HCT116 (cell line): ENCODE measurements at places on chromosomes 3 and 15. TPM values are rescaled to one million over a fixed set of nuclear protein-coding genes. Genes with fewer than 3 reads are reported as not detected.

- H3K4me3 ChIP-seq: no peak overlapping the region
- H3K27ac ChIP-seq: no peak overlapping the region
- H3K36me3 ChIP-seq: no peaks in the 10 kb centered on the region
- H3K27me3 ChIP-seq: peaks cover 6% of the 10 kb centered on the region; the same call in 1 of the 2 replicates
- H3K4me1 ChIP-seq: no peaks in the 10 kb centered on the region
Measured at GRCh38 chr3:18645619-18646018, 220.5 kb upstream of the SATB1 start.

The COLQ gene
- 1.9 TPM for total RNA-seq

- no peak for DNase-seq
- H3K27me3 ChIP-seq: no peaks in the 10 kb centered on the region
- no peaks in the 10 kb centered on the region for H3K36me3 ChIP-seq
- H3K27ac ChIP-seq: no peak overlapping the region
Measured at GRCh38 chr3:16439163-16439847, 74.2 kb downstream of the RFTN1 start.

- H3K4me1 ChIP-seq: peaks cover 59% of the 10 kb centered on the region
- peaks cover 17% of the 10 kb centered on the region; the same call in 1 of the 2 replicates for H3K36me3 ChIP-seq
- no peaks in the 10 kb centered on the region for H3K27me3 ChIP-seq
- H3K4me3 ChIP-seq: peak overlapping the region; percentile 58
- DNase-seq: no peak
Measured at GRCh38 chr3:48429317-48429959, 448 bp downstream of the PLXNB1 start.

- peak overlapping the region; percentile 61 for H3K4me3 ChIP-seq
- no peaks in the 10 kb centered on the region for H3K36me3 ChIP-seq
- H3K27ac ChIP-seq: no peak overlapping the region
- peaks cover 12% of the 10 kb centered on the region for H3K4me1 ChIP-seq
Measured at GRCh38 chr3:32780071-32780734, 37.6 kb upstream of the TRIM71 start.

DNA sequence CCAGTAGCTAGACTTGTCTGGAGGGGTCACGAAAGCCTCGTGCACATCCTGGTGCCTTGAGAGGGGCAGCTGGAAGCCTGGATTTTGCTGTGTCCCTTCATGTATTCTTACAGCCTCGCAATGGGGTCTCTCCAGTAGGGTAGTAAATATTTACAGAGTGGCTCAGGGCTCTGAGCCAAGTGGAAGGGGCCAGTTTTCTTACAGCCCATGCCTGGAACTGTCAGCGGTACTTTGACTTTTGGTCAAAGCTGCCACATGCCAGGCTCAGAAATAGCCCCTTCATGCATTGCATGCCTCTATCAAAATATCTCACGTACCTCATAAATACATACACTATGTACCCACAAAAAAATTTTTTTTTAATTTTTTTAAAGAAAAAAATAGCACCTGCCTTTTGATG lies 119.2 kb downstream of the OSBPL10 start:
- no peaks in the 10 kb centered on the region for H3K27me3 ChIP-seq
- no peaks in the 10 kb centered on the region for H3K36me3 ChIP-seq
- no peaks in the 10 kb centered on the region for H3K4me1 ChIP-seq

DNA sequence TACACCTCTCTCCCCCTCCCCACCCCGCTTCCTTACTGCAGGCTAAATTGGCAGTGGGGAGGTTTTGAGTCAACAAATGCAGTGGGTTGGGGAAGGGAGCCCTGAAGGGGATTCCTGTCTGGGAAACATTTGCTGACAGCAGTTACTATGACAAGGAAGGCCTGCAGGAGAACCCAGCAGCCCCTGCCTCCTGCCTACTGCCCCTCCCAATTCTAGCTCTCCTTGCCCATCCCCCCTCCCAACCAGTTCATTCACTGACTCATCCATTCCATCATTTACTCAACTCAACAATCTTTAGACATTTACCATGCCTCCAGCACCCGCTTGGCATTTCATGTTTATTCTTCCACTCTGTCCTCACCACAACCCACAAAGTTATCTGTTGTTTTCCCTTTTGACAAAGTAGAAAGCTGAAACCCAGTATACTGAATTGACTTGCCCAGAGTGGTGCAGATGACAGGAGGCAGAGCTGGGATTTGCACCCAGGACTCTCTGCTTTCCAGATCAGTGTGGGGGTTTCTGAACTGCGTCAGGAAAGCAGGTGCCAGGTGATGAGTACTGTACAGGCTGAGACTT lies 75.0 kb downstream of the MAGEF1 start:
- H3K4me3 ChIP-seq: no peak overlapping the region
- DNase-seq: no peak
- no peak overlapping the region for H3K27ac ChIP-seq

GRCh38 chr15:50055750-50056157 lies 63.3 kb downstream of the ATP8B4 start:
- H3K36me3 ChIP-seq: no peaks in the 10 kb centered on the region
- no peak overlapping the region for H3K27ac ChIP-seq
- DNase-seq: no peak
- no peaks in the 10 kb centered on the region for H3K4me1 ChIP-seq

The SLC51A gene
- not detected for total RNA-seq

- H3K27ac ChIP-seq: no peak overlapping the region
- no peaks in the 10 kb centered on the region for H3K36me3 ChIP-seq
- no peaks in the 10 kb centered on the region for H3K4me1 ChIP-seq
- no peaks in the 10 kb centered on the region for H3K27me3 ChIP-seq
Measured at GRCh38 chr15:25183581-25184251, 228.9 kb downstream of the SNRPN start.

- H3K36me3 ChIP-seq: no peaks in the 10 kb centered on the region
- H3K4me1 ChIP-seq: no peaks in the 10 kb centered on the region
- H3K4me3 ChIP-seq: no peak overlapping the region
- no peak for DNase-seq
- H3K27me3 ChIP-seq: no peaks in the 10 kb centered on the region
Measured at GRCh38 chr3:99854756-99855298, 37.2 kb downstream of the CMSS1 start.

The DGKG gene
- 4.8 TPM for total RNA-seq

The NEIL1 gene
- 41.4 TPM for total RNA-seq

DNA sequence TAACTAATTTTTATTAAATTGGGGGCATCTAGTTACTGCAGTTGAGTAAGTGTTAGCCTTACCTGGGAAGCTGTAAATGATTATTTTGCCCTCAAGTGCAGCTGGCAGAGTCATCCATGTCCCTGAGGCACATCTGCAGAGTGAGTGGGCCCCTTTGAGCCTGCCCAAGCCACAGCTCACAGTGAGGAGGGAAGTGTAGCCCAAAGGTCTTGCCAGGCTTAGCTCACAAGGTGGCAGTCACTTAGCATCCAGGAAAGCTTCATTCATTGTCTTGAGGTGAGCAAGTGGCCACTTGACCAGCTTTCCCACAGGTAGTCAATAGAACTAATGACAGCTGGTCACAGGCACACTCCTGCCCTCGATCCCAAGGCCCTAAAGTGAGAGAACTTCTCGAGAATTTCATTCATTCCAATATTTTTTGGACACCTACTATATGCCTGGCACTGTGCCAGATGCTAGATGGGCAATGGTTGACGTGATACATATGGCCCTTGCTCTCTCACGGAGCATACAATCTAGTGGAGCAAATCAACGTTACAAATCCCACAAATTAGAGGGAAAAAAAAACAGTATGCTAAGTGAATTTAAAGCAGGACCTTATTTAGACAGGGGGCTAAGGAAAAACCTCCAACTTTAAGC lies 163.3 kb upstream of the IL12A start:
- peaks cover 28% of the 10 kb centered on the region for H3K4me1 ChIP-seq
- no peak for DNase-seq
- no peak overlapping the region for H3K4me3 ChIP-seq
- no peaks in the 10 kb centered on the region for H3K36me3 ChIP-seq
- no peak overlapping the region for H3K27ac ChIP-seq
- H3K27me3 ChIP-seq: no peaks in the 10 kb centered on the region

The RTP1 gene
- total RNA-seq: not detected

DNA sequence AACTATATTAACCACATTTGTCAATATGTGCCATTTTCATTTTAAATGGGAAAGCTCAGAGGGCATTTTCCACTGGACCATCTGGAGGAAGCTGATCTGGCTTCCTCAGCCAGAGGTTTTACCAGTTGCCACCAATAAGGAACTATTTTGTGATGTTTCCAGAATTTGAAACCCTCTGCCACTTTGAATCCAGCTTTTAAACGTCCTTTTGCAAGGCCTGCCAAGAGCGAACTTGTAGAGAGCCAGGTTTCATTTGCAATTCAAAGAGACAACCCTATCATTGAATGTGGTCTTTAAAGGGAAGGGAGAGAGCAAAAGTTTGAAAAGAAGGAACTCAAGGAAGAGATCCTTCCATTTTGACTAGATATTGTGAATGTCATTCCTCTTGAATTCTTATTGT lies 123.3 kb upstream of the CHL1 start:
- H3K27ac ChIP-seq: no peak overlapping the region
- DNase-seq: no peak
- no peak overlapping the region for H3K4me3 ChIP-seq
- H3K4me1 ChIP-seq: no peaks in the 10 kb centered on the region
- H3K36me3 ChIP-seq: no peaks in the 10 kb centered on the region

DNA sequence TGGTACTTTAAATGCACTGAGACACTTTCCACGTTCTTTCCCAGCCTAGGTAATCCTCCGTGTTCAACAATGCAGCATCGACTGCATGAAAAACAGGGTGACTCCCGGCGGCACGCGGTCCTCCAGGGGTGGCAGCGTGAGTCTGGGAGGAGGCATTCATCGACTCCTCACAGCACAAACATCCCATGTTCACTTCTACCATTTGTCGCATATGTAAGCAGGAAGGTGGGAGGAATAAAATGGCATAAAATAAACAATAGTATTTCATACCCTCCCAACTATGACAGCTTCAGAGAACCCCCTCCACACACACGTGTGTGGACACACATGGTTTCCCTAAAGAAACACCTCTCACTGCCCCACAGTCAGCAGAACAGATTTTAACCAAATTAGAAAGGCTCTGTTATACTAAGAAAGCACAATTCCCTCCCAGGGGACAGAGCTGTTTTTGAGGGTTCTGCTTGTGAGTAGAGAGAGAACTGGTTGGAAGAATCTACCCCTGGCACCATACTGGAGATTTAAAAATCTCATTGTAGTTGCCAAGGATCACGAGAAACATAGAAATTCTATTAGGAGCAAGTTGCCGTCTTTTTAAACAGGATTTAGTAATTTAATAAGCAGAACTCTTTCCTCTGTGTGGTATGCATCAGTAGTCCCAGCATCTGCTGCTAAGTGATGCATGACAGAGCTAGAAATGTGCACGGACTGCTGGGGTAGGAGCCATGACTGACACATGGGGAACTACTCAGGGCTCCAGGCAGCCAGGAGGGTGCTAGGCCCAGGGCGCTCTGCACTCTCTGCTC lies 6.0 kb downstream of the FAM43A start:
- H3K36me3 ChIP-seq: no peaks in the 10 kb centered on the region
- H3K27ac ChIP-seq: no peak overlapping the region
- no peaks in the 10 kb centered on the region for H3K27me3 ChIP-seq
- DNase-seq: no peak
- no peak overlapping the region for H3K4me3 ChIP-seq

GRCh38 chr3:128555098-128555825 lies 62.3 kb upstream of the GATA2 start:
- no peak overlapping the region for H3K27ac ChIP-seq
- no peaks in the 10 kb centered on the region for H3K36me3 ChIP-seq
- peaks cover 9% of the 10 kb centered on the region for H3K4me1 ChIP-seq
- no peaks in the 10 kb centered on the region for H3K27me3 ChIP-seq

GRCh38 chr3:42192334-42193200 lies 73.4 kb downstream of the CCK start:
- no peak for DNase-seq
- peaks cover 21% of the 10 kb centered on the region for H3K4me1 ChIP-seq
- no peak overlapping the region for H3K27ac ChIP-seq
- no peaks in the 10 kb centered on the region for H3K27me3 ChIP-seq
- no peak overlapping the region for H3K4me3 ChIP-seq
- no peaks in the 10 kb centered on the region for H3K36me3 ChIP-seq

The ASB14 gene
- total RNA-seq: not detected

GRCh38 chr15:43772624-43773023 lies 4.1 kb downstream of the ELL3 start:
- H3K27ac ChIP-seq: no peak overlapping the region
- H3K27me3 ChIP-seq: no peaks in the 10 kb centered on the region
- H3K36me3 ChIP-seq: peaks cover 45% of the 10 kb centered on the region
- DNase-seq: no peak
- peaks cover 24% of the 10 kb centered on the region for H3K4me1 ChIP-seq
- no peak overlapping the region for H3K4me3 ChIP-seq

DNA sequence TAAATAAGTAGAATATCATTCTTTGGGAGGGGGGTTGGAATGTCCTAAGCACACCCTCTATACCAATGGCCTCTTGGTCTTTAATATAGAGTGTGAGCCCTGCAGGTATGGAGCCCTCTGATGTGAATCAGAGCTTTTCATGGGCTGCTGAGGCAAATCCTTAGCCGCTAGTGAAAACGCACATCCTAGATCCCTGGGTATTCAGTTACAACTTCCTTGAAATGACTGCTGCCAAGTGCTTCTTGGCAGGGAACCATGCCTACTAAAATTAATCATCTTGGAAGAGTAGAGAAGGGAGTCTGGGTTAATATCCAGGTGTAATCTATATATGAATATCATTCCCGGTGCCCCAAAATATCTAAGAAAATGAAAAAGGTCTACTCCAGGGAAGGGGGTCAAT lies 109.1 kb downstream of the POLQ start:
- peaks cover 3% of the 10 kb centered on the region; the same call in 1 of the 2 replicates for H3K36me3 ChIP-seq
- H3K27me3 ChIP-seq: no peaks in the 10 kb centered on the region
- no peak for DNase-seq
- no peaks in the 10 kb centered on the region for H3K4me1 ChIP-seq
